Muscle of back (tissue), 13 donors: ENCODE measurements at places on chromosomes 12 and 14.

GRCh38 chr14:21880918-21881317, 207.3 kb upstream of the OR4E1 start:
- no peak for DNase-seq

GRCh38 chr12:104357421-104357952, 53.9 kb downstream of the EID3 start:
- DNase-seq: no peak

- DNase-seq: no peak
Observed at GRCh38 chr12:99722690-99723486, 75.3 kb downstream of the GARIN6 start.

- DNase-seq: peak; percentile 67
Observed at GRCh38 chr12:54217774-54218241, 29.0 kb upstream of the SMUG1 start.

DNA sequence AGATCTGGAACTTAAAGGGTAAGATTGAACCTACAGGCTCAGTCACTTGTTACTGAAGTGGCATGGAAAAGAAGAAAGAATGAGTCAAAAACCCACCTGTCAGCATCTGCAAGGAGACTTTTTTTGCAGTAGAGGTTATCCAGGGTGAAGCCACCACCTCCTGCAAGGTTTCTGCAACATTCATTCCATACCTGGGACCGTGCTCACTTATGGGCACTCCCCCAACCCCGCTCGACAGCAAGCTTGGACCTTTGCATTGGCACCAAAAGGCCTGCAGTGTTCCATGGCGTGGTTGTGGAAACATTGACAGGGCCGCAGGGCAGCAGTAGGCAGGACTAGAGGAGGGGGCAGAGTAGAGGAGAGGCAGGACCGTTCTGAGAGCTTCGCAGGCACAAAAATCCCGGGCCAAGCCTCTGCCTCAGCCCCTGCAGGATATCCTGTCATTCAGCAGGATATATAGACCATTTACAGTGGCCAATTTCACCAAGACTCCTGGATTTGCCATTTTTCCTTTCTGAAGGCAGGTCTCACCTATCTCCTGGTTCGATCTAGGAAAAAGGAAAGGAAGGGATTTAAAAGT, at the start of gene STAB2:
TSS of gene STAB2 (plus strand) at position 483 of the 580 bp plus-strand sequence. CDS start 204 bp downstream, outside the sequence.
- no peak for DNase-seq

- DNase-seq: no peak
Observed at GRCh38 chr12:47134005-47134404, 54.2 kb upstream of the AMIGO2 start.

GRCh38 chr14:45902241-45902640, 649.2 kb upstream of the MIS18BP1 start:
- DNase-seq: no peak

DNA sequence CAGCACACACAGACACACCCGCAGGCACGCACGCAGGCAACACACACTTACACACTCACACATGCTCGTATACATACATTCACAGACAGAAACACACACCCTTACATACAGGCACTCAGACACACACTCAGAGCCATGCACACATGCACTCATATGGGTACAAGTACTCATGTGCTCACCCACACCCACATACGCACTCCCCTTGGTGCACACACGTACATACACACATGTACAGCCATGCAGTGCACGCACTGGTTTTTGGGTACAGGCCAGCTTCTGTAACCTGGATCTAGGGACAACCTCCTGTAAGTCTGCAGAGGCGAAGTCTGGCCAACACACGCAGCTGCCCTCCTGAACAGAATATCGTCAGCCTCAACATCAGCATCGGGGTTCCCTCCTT, 221.3 kb upstream of the RTL1 start:
- no peak for DNase-seq

DNA sequence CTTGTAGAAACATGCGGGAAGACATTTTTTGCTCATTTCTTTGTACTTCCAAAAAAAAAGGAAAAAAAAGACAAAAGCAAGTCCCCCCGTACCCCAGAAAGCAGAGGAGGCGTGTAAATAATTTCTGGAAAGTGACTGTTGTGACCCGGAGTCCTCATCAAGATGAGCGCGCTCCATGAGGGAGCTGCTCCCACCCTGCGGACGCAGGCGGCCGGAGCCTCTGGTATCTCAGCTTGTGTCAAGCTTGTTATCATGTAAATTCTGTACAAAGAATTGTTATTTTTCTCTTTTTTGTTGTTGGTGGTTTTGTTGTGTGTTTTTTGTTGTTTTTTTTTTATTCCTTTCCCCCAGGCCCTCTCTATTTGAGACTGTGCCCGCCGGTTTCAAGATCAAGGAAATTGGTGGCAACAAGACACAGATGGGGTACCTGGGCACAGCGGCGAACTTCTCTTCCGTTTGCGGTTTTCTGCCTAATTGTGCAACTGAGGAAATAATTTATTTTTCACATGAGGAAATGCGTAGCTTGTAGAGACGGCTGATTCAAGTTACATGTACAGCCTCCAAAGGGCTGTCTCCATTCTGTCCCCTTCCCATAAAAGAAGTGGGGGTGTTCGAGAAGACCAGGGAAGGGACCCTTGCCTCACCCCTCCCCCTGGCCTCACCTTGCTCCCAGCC, 27.0 kb downstream of the HPD start:
- DNase-seq: no peak

DNA sequence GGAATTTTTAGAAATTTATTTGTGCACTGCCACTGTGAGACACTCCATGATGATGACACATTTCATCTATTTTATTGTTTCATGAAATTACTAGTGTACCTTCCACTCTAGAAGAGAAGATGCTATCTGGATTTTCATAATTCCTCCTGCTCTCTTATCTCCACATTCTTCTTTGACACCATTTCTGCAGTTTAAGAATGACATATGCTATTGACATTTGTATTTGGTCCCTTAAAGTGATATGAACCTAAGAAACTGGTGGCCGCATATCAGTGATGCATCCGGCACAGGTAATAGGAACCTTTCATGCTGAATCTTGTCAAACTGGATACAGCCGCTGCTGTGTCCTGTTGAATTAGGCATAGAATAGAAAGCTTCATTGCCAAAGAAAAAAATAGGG, 696.3 kb downstream of the TMEM121 start:
- no peak for DNase-seq
